A549 treated with dexamethasone at 1 μM for 4 hours (cell line): ENCODE measurements at places on chromosomes 11 and 22. TPM values are rescaled to one million over a fixed set of nuclear protein-coding genes. Genes with fewer than 3 reads are reported as not detected.

Gene TRIM68
- 7.7 to 10.1 TPM (median 9.7 TPM) in 5 replicates for total RNA-seq

Gene KRTAP5-11
- not detected in 5 replicates for total RNA-seq

Gene SLC22A9
- total RNA-seq, result not detected in 5 replicates

Gene ABCG4
- total RNA-seq, result 0.17 to 0.47 TPM (median 0.27 TPM) in 5 replicates
